Activated T-cell treated with anti-CD3 and anti-CD28 coated beads, Interleukin-2, amount 50 U/mL, for 72 hours (primary cell): ENCODE measurements at places on chromosomes 3 and 15. TPM values are rescaled to one million over a fixed set of nuclear protein-coding genes. Genes with fewer than 3 reads are reported as not detected.

AGTR1 gene
- total RNA-seq: not detected

RARRES1 gene
- not detected for total RNA-seq

DNAJA4 gene
- 30.7 TPM for total RNA-seq

CEP63 gene
- total RNA-seq: 33.6 TPM

CRABP1 gene
- not detected for total RNA-seq

RTP4 gene
- total RNA-seq: 2.8 TPM

LINGO1 gene
- total RNA-seq: 0.17 TPM

SUSD5 gene
- total RNA-seq: not detected

CORO2B gene
- 0.07 TPM for total RNA-seq

C15orf40 gene
- 31.5 TPM for total RNA-seq

PLOD2 gene
- total RNA-seq: 0.17 TPM

XCR1 gene
- not detected for total RNA-seq

MME gene
- total RNA-seq: not detected

KLHL40 gene
- not detected for total RNA-seq

CFAP161 gene
- total RNA-seq: not detected

GOLGA8B gene
- total RNA-seq: 318 TPM

GHSR gene
- total RNA-seq: not detected

SLC28A1 gene
- total RNA-seq: not detected

LNP1 gene
- total RNA-seq: 3.1 TPM

MCTP2 gene
- total RNA-seq: 49.9 TPM

MEX3B gene
- total RNA-seq: 1.4 TPM

LRRN1 gene
- total RNA-seq: 0.58 TPM

TMCO5A gene
- not detected for total RNA-seq

AADACL2 gene
- total RNA-seq: not detected
